ENCODE measurements at places on chromosomes 12 and 14. TPM values are rescaled to one million over a fixed set of nuclear protein-coding genes. Genes with fewer than 3 reads are reported as not detected.

Gene OVCH1
- total RNA-seq, result 0.19 TPM

Gene KCNJ8
- total RNA-seq, result 5.2 TPM

Gene TMEM253
- 0.14 TPM for total RNA-seq

Gene LRTM2
- total RNA-seq, result 0.05 TPM

Gene AKAP3
- 0.76 TPM for total RNA-seq

DNA sequence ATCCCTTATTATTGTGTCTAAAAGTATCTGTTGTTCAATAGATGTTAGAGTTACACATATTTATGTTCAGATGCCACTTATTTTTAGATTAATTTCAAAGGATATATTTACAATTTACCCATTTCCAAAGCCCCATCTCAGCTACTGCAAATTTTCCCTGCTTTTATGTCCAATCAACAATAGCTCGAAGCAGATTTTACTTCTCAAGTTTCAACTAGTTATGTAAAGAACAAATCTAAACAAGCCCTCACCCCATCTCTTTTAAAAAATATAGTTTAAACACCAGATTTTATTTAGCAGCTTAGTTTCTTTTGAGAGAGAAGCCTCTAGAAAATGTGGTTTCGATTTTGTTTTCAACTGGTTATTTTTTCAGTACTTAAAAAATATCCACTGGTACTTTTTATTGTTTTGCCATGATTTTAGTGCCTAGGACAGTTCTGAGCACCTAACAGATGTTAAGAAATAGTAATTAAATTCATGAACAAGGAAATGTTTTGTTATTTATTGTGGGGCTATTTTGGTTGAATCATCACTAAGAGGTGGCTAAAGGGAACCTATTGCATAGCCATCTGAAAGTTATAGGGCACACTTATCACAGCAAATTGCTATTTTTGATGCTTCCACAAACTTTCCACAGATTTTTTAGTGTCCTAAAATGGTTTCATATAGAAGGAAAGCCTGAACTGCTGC lies 96.2 kb upstream of the BMP4 start:
- H3K27me3 ChIP-seq, result no peaks in the 10 kb centered on the region
- H3K4me1 ChIP-seq, result no peaks in the 10 kb centered on the region
- no peaks in the 10 kb centered on the region for H3K36me3 ChIP-seq
- DNase-seq, result no peak

- no peak for DNase-seq
- no peaks in the 10 kb centered on the region for H3K36me3 ChIP-seq
- peaks cover 29% of the 10 kb centered on the region for H3K4me1 ChIP-seq
- H3K4me3 ChIP-seq, result no peak overlapping the region
- H3K27me3 ChIP-seq, result no peaks in the 10 kb centered on the region
These were observed 795 bp upstream of the PXN start for GRCh38 chr12:120266180-120266870.

GRCh38 chr12:51323966-51324895 lies at the start of gene BIN2:
TSS of gene BIN2 (minus strand) at chr12:51324174. CDS start at chr12:51324102, 72 bp downstream.
- H3K36me3 ChIP-seq, result no peaks in the 10 kb centered on the region
- peaks cover 51% of the 10 kb centered on the region for H3K4me1 ChIP-seq
- H3K4me3 ChIP-seq, result peak within 1 kb of the TSS; percentile 95
- peak within 1 kb of the TSS; percentile 96 for H3K27ac ChIP-seq
- no peaks in the 10 kb centered on the region for H3K27me3 ChIP-seq
- DNase-seq, result no peak

DNA sequence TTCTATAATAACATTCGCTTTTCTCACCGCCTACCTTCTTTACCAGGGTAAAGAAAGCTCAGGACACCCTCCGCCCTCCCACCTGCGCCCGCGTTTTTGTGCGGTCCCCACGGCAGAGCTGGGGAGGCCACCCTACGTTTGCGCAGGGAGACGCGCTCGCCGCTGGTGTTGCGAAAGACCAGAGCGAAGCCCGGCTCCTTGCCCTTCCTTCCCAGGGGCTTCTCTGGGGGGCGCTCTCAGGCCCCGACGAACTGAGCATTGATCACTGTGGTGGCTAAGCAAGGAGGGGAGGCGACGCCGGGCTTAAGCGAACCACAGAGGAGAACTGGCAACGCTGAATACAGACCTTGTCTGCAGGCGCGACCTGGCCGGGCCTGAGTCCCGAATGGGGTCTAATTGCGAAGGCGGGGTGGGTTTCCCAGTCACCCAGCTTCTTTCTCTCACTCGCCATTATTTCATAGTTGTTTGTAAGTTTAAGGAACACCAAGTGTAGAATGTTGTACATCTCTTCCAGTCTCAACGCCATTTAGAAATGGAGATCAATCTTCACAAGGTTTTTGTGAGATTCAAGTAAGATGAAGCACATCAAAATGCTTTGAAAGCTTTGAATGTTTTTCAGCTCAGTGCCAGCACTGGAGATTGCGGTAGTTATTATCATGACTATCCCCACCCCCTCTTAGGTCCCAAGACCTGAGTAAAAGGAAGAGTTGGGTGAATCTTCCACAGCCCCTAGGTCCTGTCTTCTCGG lies 1.7 kb upstream of the NKX2-1 start:
- H3K4me1 ChIP-seq, result no peaks in the 10 kb centered on the region
- H3K27me3 ChIP-seq, result peaks cover 94% of the 10 kb centered on the region
- H3K27ac ChIP-seq, result no peak overlapping the region

DNA sequence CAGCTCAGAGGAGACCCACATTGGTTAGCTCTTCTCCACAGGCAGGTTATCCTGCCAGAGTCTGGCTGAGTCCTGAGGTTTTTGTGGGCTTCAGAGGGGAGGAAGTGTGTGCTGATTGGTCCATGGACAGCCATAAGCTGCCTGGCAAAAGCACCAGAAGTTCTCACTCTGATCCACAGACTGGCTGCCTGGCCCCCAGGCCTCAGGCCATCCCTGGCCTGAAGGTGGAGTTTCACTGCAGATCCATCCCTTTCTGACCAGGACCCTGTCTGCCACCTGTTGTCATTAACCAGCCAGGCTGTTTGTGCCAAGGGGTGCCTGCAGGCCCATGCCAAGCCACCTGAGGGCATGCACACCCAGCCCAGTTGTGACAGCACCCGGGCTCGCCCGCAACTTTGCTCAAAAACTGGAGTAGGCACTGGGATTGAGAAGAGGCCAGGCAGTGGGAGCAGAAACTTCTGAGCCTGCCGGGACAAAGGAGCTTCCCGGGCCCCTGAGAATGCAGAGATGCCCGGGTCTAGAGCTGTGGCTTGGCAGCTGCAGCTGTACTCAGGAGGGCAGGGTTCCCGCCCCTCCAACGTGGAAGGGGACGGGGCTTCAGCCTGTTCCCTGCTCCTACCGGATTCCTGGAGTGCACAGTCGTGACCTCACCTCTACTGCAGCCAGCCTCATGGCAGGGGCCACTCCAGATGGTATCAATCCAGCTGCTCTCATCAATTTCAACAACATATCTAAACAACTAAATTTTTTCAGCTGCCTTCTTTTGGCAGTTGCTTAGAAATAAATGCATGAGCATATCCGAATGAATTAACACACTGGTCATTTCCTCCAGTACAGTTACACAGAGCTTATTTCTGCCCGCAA lies 1277.3 kb downstream of the SLC16A7 start:
- DNase-seq, result no peak
- H3K4me3 ChIP-seq, result no peak overlapping the region
- no peaks in the 10 kb centered on the region for H3K4me1 ChIP-seq
- H3K36me3 ChIP-seq, result no peaks in the 10 kb centered on the region

- no peaks in the 10 kb centered on the region for H3K27me3 ChIP-seq
- no peaks in the 10 kb centered on the region for H3K4me1 ChIP-seq
- no peak overlapping the region for H3K4me3 ChIP-seq
- H3K36me3 ChIP-seq, result no peaks in the 10 kb centered on the region
These were observed 59.3 kb upstream of the SCAF11 start for GRCh38 chr12:46049665-46050064.

GRCh38 chr14:101104485-101104884 lies 201.0 kb upstream of the RTL1 start:
- no peaks in the 10 kb centered on the region for H3K27me3 ChIP-seq
- no peak for DNase-seq
- H3K4me1 ChIP-seq, result no peaks in the 10 kb centered on the region
- no peak overlapping the region for H3K4me3 ChIP-seq

GRCh38 chr14:93997082-93997481 lies at the start of gene CCDC197:
TSS of gene CCDC197 (plus strand) at chr14:93997301. CDS start at chr14:93998132, 831 bp downstream.
- no peak for DNase-seq
- peaks cover 43% of the 10 kb centered on the region for H3K27me3 ChIP-seq
- H3K4me3 ChIP-seq, result no peak within 1 kb of the TSS
- H3K36me3 ChIP-seq, result no peaks in the 10 kb centered on the region
- no peaks in the 10 kb centered on the region for H3K4me1 ChIP-seq
- H3K27ac ChIP-seq, result no peak within 1 kb of the TSS

GRCh38 chr12:122350141-122350848 lies 72.2 kb downstream of the CLIP1 start:
- H3K36me3 ChIP-seq, result peaks cover 19% of the 10 kb centered on the region
- no peak overlapping the region for H3K27ac ChIP-seq
- no peak overlapping the region for H3K4me3 ChIP-seq
- no peak for DNase-seq
- peaks cover 14% of the 10 kb centered on the region for H3K4me1 ChIP-seq

DNA sequence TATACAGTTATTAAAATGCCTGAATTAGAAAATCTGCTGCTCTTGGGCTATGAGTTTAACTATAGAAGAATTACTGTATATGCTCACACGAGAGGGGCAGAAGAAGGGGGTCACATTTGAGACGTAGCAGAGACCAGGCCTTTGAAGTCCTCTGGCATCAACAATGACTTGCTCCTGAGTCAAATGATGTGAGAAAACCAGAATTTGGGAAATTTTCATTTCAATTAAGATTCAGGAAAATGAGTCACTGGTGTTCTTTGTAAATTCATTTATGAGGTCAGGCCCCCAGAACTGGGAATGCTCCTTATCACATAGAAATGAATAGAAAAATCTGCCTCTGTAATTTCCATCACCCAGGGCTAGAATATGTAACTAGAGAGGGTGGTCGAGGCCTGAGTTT lies 92.9 kb downstream of the APAF1 start:
- H3K27me3 ChIP-seq, result peaks cover 21% of the 10 kb centered on the region
- H3K4me3 ChIP-seq, result no peak overlapping the region
- no peaks in the 10 kb centered on the region for H3K4me1 ChIP-seq
- no peak for DNase-seq
- H3K27ac ChIP-seq, result no peak overlapping the region
- H3K36me3 ChIP-seq, result no peaks in the 10 kb centered on the region

- no peak overlapping the region for H3K27ac ChIP-seq
- no peaks in the 10 kb centered on the region for H3K36me3 ChIP-seq
- peak; percentile 10 for DNase-seq
- H3K4me3 ChIP-seq, result no peak overlapping the region
- no peaks in the 10 kb centered on the region for H3K4me1 ChIP-seq
These were observed 79.7 kb downstream of the SPTB start for GRCh38 chr14:64800000-64800399.

GRCh38 chr12:34294137-34294536 lies 271.8 kb downstream of the ALG10 start:
- no peaks in the 10 kb centered on the region for H3K4me1 ChIP-seq
- no peak overlapping the region for H3K4me3 ChIP-seq
- no peak for DNase-seq
- no peaks in the 10 kb centered on the region for H3K36me3 ChIP-seq
- H3K27me3 ChIP-seq, result no peaks in the 10 kb centered on the region

- no peaks in the 10 kb centered on the region for H3K4me1 ChIP-seq
- no peak overlapping the region for H3K4me3 ChIP-seq
- no peaks in the 10 kb centered on the region for H3K27me3 ChIP-seq
- no peak for DNase-seq
These were observed 1.3 kb upstream of the TWF1 start for GRCh38 chr12:43807386-43807785.

GRCh38 chr14:104334424-104335161 lies 196.2 kb downstream of the KIF26A start:
- H3K4me3 ChIP-seq, result no peak overlapping the region
- no peaks in the 10 kb centered on the region for H3K27me3 ChIP-seq
- no peak for DNase-seq

- H3K27me3 ChIP-seq, result peaks cover 33% of the 10 kb centered on the region
- no peak overlapping the region for H3K4me3 ChIP-seq
- H3K27ac ChIP-seq, result no peak overlapping the region
- H3K4me1 ChIP-seq, result peaks cover 4% of the 10 kb centered on the region
These were observed 19.7 kb upstream of the GPR132 start for GRCh38 chr14:105084741-105085571.

GRCh38 chr14:23559010-23559925 lies 3.2 kb downstream of the THTPA start:
- H3K4me3 ChIP-seq, result no peak overlapping the region
- DNase-seq, result no peak
- peaks cover 11% of the 10 kb centered on the region for H3K4me1 ChIP-seq

- no peak overlapping the region for H3K4me3 ChIP-seq
- no peaks in the 10 kb centered on the region for H3K36me3 ChIP-seq
- H3K27ac ChIP-seq, result no peak overlapping the region
- H3K4me1 ChIP-seq, result no peaks in the 10 kb centered on the region
These were observed 9.1 kb downstream of the CEP170B start for GRCh38 chr14:104874110-104874531.

- no peak for DNase-seq
- H3K36me3 ChIP-seq, result no peaks in the 10 kb centered on the region
- H3K4me1 ChIP-seq, result no peaks in the 10 kb centered on the region
- no peak overlapping the region for H3K4me3 ChIP-seq
These were observed 212.8 kb downstream of the EGLN3 start for GRCh38 chr14:33738029-33738428.

GRCh38 chr12:32777159-32777558 lies 21.5 kb upstream of the YARS2 start:
- no peak for DNase-seq
- H3K4me1 ChIP-seq, result peaks cover 2% of the 10 kb centered on the region
- no peaks in the 10 kb centered on the region for H3K27me3 ChIP-seq

GRCh38 chr14:60710494-60710893 lies 13.7 kb downstream of the SIX4 start:
- H3K36me3 ChIP-seq, result no peaks in the 10 kb centered on the region
- H3K4me3 ChIP-seq, result no peak overlapping the region
- no peak overlapping the region for H3K27ac ChIP-seq
- no peaks in the 10 kb centered on the region for H3K4me1 ChIP-seq

DNA sequence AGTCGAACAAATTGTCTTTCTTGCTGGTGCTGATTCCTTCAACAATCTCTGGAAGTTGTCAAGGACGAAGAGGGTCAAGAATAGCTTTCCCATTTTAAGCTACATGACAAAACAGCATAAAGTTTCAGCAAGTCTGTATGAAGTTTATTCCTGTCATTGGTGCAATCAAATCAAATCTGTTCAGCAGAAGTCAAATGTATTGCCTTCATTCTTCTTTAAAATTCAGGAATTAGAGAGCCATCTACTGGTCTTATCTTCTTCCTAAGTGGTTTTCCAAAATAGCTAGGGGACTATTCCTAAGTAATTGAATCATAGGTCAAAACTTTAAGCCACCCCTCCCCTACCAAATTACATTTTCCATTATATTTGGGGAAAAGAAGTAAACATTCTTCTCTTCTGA lies 990.2 kb downstream of the GALC start:
- H3K27ac ChIP-seq, result no peak overlapping the region
- no peaks in the 10 kb centered on the region for H3K4me1 ChIP-seq
- H3K4me3 ChIP-seq, result no peak overlapping the region
- H3K27me3 ChIP-seq, result no peaks in the 10 kb centered on the region
- no peaks in the 10 kb centered on the region for H3K36me3 ChIP-seq

DNA sequence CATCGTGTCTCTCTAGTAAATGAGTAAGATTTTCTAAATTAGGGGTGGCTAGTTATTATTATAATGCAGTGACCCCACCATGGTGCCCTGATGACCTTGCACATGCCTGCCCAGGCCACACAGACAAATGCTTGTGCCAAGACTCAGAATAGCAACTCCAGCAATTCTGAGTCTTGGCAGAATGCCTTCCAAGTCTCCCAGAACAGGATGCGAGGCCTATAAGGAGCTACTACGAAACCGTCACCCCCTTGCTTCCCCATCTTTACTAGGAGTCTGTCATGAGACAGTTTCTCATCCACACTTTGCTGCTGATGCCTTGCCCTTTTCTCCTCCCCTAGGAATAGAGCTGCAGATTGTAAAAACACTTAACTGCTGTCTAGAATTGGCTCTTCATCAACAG lies 559.9 kb downstream of the TRHDE start:
- no peak for DNase-seq
- H3K36me3 ChIP-seq, result no peaks in the 10 kb centered on the region
- H3K4me1 ChIP-seq, result no peaks in the 10 kb centered on the region
- H3K27me3 ChIP-seq, result no peaks in the 10 kb centered on the region
- no peak overlapping the region for H3K4me3 ChIP-seq

All from thymus (tissue), 14 donors.